ENCODE measurements at places on chromosomes 7 and 10.

- no peak for DNase-seq
These were observed 73.0 kb upstream of the LEP start for GRCh38 chr7:128167791-128168666.

DNA sequence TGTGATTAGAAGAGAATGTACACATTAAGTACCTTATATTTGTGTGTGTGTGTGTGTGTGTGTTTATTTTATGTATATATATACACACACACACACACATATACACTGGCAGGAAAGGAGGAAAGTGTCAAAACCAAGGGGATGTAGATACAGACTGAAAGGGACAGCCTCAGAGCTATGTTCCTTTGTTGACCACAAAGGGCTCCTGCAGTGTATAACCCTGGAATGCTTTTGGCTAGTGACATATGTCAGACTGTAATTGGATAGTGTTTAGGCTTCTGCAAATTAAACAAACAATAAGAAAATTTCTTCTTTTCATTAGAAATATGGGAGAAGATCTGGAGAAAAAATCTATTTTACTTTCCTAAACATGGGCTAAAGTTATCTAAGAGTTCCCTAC is 15.9 kb downstream of the GBF1 start:
- DNase-seq: no peak

DNA sequence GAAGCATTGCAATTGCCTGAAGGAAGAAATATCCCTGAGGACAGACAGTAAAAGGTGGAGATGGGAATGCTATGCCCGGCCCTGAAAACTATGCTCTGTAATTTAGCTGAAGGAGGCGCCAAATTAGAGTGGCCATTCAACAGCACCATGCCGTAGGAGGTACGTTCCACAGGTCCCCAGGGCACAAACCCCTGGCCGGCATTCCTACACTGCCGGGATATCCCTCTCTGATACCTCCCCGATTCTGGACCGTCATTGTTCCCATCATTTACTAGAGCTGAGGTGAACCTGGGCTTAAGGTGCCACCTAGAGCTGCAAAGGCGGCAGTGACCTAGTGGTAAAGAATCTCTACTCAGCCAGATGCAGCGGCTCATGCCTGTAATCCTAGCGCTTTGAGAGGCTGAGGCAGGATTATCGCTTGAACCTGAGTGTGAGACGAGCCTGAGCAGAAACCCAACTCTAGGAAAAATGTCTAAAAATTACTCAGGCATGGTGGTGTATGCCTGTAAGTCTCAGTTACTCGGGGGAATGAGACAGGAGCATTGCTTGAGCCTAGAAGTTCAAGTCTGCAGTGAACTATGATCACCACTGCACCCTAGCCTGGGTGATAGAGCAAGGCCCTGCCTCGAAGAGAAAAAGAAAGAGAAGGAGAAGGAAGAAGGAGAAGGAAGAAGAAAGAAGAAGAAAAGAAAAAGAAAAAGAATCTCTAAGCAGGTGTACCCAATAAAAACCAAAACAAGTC is 53.0 kb upstream of the TNKS2 start:
- peak; percentile 8 for DNase-seq

- DNase-seq: peak; percentile 83
These were observed 4.1 kb upstream of the NT5C2 start for GRCh38 chr10:103197174-103197573.

DNA sequence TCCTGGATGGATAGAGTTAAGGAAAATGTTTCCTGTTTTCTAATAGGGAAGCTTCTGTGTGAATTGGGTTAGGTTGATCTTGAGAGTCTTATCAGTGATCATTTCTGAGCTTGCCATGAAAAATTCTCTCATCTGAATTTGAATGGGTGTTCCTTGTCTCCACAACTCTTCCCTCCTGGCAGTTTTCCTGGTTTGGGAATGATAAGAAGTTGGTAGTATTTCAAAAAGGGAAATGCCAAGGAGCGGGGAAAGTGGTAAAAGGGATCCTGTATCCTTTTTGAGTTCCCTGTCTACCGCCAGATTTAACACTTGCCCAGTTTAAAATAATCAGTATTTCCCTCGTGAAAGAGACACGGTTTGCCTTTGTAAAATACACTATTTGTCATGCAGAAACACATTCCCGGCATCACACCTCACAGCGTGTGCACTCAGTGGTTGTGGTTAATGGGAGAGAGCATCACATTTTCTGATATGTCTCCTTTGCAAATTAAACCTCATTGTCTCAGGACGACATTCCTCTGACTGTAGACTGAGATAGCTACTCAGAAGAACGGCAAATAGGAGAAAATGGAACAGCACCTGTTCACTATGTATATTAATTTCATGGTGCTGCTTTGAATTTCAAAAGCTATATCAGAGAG is 113.2 kb upstream of the IFRD1 start:
- DNase-seq: no peak

DNA sequence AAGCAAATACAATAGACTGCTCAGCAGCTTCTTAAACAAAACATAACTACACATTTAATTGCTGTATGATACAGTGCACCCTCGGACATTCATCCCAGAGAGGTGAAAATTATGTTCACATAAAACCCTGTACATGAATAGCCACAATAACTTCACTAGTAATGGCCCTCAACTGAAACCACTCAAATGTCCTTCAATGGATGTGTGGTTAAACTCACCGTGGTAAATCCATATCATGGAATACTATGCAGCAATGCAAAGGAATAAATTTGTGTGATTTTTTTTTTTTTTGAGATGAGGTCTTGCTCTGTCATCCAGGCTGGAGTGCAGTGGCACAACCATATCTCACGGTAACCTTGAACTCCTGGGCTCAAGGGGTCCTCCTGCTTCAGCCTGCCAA is 252.7 kb downstream of the TCERG1L start:
- no peak for DNase-seq

GRCh38 chr7:72453471-72453870 is 41.3 kb upstream of the CALN1 start:
- no peak for DNase-seq

- no peak for DNase-seq
These were observed 176.8 kb upstream of the AGR3 start for GRCh38 chr7:17058568-17058967.

DNA sequence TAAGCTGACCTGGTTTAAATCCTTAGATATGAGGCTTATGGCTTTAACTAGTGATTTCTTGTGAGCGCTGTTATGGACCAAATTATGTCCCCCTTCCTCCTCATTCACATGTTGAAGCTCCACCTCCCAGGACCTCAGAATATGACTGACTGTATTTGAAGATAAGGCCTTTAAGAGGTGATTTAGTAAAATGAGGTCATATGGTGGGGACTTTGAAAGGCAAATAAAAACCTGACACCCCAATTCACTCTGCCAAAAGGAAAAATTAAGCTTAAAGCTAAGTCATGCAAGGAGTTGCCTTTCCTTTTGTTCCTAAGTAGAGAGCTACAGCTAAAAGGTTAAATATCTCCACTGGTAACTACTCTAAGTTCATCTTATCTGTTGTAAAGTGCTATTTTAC is 36.4 kb upstream of the FIGNL1 start:
- DNase-seq: no peak

DNA sequence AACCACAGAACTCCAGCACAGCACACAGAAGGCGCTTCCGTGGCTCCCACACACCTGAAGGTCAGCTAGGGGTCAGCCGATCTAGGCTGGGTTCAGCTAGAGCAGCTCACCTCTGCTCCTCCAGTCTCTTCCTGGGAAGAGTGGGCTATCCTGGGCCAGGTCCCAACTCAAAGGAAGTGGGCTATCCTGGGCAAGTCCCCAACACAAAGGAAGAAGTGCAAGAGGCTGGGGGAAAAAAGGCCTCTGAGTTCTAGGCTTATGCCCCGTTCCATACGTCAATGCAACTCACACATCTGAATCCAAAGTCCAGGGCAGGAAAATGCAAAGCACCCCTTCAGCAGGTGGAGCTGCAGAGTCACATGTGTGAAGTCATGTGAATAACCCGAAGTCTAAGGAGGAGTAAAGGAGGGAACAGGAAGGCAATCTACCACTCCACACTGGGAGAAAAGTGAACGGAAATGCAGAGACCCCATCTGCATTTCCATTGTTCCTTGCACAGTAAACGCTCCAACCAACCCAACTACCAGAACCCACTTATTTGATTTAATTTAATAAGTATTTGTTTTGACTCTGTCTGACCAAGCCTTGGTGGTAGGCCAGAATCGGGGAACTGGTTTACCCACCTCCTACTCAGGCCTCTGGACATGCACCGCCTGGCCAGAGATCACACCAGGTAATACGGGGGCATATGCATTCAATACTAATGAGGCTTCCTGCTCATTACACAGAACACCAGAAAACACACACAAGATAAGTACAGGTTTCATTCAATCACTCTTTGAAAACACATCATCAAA is 95.5 kb upstream of the RNF32 start:
- no peak for DNase-seq

GRCh38 chr7:69934144-69934903 is 336.0 kb downstream of the AUTS2 start:
- DNase-seq: no peak

GRCh38 chr7:7980134-7980533 is 11.5 kb downstream of the GLCCI1 start:
- DNase-seq: no peak

- DNase-seq: no peak
These were observed 469.9 kb downstream of the GALNT17 start for GRCh38 chr7:71601851-71602250.

GRCh38 chr10:114634609-114634979 is 23.5 kb downstream of the ABLIM1 start:
- DNase-seq: peak; percentile 52

DNA sequence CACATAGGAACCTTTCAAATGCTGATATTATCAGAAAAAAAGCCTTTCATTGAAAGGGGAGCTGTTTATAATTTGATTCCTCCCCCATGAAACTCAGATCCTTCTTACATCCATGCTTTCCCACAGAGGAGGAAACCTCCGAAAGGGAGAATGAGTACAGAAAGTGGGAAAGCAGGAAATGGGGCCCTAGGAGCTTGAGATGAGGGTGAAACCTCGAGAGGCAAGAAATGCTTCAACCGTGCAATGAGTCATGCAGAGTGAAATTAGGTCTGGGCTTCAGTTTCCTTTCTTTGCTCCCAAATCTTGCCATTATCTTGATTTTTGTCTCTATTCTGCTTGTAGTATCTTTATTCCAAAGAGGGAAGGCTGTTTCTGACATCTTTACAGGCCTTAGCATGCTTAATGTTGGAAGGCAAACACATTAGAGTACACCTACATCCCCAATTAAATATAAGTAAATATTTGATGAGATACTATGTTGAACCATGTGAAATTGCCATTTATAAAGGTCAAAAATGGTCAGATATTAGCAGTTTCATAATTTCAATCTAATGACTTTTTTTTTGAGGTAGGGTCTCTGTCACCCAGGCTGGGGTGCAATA is 79.1 kb downstream of the NAMPT start:
- DNase-seq: peak; percentile 34

GRCh38 chr10:5634918-5635317 is 31.5 kb downstream of the ASB13 start:
- DNase-seq: no peak

GRCh38 chr7:29805886-29806207 is 461 bp upstream of the WIPF3 start:
- no peak for DNase-seq

GRCh38 chr7:102387064-102387463 is 9.1 kb upstream of the PRKRIP1 start:
- DNase-seq: no peak
